ENCODE measurements at places on chromosomes 7 and 10. TPM values are rescaled to one million over a fixed set of nuclear protein-coding genes. Genes with fewer than 3 reads are reported as not detected.
A peak's percentile ranks its signal among the peaks of the same experiment; 100 is the strongest.

GRCh38 chr7:83677180-83677866, 28.4 kb upstream of the SEMA3E start:
- DNase-seq = peak; percentile 94

- peak; percentile 82 for DNase-seq
Measured at GRCh38 chr7:106568680-106569499, 92.1 kb downstream of the CCDC71L start.

GRCh38 chr10:31607481-31607880, 288.5 kb downstream of the ZEB1 start:
- no peak for DNase-seq

DNA sequence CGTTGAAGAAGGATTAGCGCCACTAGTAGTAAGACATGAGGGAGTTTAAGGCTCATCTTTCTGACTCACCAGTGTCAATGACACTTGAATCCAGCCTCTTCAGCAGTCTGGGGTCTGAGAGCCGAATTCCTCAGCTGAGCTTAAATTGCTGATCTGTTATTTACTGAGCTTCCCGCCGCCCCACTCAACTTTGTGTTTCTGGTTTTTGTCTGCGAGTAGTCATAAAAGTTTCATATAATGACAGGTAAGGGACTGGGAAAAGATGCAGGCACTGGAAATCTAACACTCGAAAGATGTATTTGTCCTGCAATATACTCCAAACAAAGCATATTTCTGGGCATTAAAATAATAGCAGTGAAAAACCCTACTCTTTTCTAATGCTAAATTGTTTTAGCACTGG, 51.2 kb upstream of the RELN start:
- DNase-seq = no peak

DNA sequence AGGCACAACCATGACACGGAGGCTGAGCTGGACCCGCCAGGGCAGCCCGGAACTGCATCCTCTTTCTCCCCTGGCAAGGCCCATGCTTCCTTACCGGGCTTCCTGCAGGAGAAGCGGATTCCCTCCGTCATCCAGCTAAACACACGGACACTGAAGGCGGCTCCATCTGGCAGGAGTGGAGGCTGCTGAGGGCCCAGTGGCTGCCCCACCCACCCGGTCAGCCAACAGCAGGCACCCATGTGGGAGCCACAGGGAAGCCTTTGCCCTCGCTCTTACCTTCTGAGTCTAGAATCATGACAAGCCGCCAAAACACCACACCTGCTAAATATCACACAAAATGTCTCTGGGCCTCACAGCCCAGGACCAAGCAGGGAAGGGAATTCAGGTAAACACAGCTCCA, 321.6 kb upstream of the RNF32 start:
- DNase-seq = no peak

- peak; percentile 13 for DNase-seq
Measured at GRCh38 chr7:78607099-78607498, 808.5 kb downstream of the PHTF2 start.

- DNase-seq = no peak
Measured at GRCh38 chr10:13453896-13454295, 74.9 kb downstream of the BEND7 start.

DNA sequence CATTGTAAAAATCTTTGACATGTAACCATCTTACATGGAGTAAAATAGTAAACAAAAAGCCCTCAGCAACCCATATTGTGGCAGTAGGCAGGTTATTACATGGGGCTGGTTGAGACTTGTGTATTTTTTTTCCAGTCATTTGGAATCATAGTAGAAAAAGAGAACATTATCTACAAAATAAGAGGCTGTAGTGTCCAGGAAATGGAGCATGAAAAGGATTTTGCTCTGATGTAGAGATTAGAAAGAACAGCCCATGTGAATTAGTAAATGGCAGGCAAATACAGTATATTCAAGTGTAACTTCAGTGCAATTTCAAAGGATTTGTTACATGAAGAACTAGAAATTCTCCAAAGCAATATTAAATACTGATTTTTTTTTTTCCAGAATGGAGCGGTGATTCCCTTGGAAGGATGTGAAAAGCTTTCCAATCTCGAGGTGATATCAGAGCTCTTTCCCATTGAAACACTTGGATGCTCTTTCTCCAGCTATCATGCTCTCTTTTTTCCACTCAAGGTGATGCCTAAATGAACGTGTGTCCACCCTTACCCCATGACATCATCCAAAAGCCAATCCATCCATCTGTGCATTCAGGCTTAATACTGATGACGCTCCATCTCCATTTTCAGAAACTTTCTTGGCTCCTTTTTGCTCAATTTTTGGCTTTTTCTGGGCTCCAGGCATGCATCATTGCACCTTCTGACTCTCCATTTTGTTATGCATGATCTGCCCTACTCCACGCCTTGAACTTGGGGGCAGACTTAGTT, 1034.7 kb downstream of the TYW1 start:
- no peak for DNase-seq

- peak; percentile 62 for DNase-seq
Measured at GRCh38 chr10:99768556-99768955, 13.9 kb upstream of the ABCC2 start.

- DNase-seq = no peak
Measured at GRCh38 chr7:46791188-46791587, 790.7 kb downstream of the TNS3 start.

DNA sequence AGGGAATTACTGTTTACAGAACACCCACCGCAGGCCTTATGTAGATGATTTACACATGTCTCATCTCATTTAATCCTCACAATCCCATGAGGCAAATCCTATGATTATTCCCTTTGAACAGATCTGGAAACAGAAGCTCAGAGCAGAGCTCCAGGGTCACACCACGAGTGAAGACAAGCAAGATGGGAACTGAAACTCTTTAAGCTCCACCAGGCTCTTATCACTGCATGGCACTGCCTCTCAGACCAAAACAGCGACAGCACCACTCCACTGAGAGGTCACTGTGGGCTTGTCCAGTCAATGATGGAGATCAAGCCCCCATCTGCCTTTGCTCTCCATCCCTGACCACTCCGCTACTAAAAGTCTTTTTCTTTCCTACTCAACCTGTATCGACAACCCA, 5.9 kb downstream of the GRID1 start:
- DNase-seq = no peak

DNA sequence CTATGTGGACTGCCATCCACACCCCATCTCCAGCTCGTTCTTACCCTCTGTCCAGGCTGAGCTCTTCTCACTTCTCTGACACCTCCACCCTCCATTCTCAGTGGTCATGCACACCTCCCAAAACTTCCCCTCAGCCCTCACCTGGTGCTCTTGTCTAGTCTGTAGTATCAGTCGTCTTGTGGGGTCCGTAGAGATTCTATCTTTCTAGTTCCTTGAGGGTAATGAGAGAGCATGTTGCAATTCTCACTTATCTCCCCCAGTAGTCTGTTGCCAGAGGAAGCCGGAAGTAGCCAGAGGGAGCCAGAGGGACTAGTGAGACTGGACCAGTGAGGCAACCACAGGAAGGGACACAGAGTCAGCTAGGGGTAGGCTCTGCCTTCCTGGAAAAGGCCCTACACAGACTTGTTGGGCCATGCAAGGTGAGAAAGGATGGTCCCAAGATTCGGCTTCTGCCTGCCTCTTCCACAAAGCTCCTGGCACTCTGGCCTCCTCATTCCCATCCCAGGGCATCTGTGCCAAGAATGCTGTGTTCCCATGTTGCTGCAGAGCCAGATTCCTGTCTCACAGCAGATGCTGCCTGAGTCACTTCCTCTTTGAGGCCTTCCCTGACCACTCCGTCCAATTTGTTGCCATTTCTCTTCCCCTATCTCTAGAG, 50.6 kb upstream of the DUSP5 start:
- peak; percentile 92 for DNase-seq

- DNase-seq = no peak
Measured at GRCh38 chr10:12400266-12400931, 51.1 kb downstream of the CAMK1D start.

DNA sequence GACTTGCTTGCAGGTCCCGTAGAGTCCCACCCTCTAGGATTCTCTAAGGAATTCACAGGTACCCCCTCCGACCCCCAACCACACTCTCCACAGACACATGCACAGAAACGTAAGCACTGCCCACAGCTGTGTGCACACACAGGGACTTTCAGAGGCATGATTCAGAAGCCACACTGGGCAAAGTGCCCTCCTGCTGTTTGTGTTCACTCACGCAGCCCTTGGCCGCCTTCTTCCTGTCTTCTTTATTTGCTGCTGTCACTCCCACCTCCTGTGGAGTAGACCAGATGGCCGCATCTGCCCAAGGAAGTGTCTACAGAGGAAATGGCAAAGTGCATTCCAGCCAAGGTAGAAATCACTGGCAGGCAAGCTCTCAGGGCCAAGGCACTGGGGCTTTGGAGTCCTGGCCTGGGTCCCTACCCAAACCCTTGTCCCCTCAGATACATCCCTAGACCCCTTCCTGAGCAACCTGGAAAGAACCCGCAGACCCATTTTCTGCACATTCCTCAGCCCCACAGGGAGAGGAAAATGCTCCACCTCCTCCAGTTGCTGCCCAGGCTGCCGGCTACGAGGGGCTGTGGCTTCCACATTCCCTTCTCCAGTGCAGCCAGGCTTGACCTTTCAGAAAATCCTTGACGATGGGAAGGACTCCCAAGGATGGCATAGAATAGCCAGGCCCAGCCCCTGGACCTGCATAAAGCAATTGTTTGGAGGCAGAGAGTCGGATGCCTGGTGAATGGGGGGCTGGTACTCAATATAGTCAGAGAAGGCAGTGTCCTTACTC, 21.6 kb upstream of the GIMAP8 start:
- DNase-seq = peak; percentile 97

DNA sequence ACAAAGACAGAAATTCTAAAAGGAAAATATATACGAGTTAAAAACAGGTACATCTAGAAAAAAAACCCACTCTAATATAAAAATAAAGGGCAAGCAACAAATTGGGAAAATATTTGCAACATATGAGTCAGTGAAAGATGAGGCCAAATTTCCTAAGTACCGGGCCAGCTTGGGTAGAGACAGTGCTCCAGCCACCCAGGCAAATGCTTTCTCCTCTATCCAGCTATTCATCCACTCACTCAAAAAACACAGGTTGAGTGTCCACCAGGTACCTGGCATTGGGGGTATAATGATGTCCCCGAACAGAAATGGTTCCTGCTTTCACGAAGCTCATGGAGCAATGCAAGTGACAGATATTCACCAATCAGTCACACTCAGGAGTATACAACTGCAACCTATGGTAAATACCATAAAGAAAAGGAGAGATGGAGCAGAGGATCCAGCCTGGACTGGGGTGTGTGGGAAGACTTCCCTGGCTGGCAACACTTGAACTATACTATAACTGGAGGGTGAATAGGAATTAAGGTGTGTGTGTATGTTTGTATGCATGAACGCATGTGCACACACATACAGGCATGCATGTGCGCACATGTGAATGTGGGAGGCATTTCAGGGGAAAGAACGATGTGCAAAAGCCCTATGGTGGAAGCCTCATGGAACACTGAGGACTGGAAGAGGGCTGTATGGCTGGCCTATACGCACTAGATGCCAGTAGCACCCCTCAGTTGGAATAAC, 2.3 kb downstream of the ARHGAP22 start:
- peak; percentile 81 for DNase-seq

GRCh38 chr7:1679326-1679965, 9.4 kb downstream of the ELFN1 start:
- no peak for DNase-seq

- DNase-seq = no peak
Measured at GRCh38 chr7:142152076-142152475, 40.6 kb downstream of the MGAM2 start.

GRCh38 chr7:15848901-15849300, 162.4 kb upstream of the MEOX2 start:
- no peak for DNase-seq

Gene FZD1
- total RNA-seq = 15.1 TPM

Gene TMEM130
- total RNA-seq = not detected

Gene SUFU
- total RNA-seq = 3.1 TPM

Gene CDH23
- not detected for total RNA-seq

Gene HOXA11
- total RNA-seq = 8.3 TPM

Gene NODAL
- total RNA-seq = not detected

Gene TACC2
- 5.8 TPM for total RNA-seq

Gene C10orf90
- total RNA-seq = 0.22 TPM
